ENCODE measurements at places on chromosomes 3 and 15. TPM values are rescaled to one million over a fixed set of nuclear protein-coding genes. Genes with fewer than 3 reads are reported as not detected.

YEATS2 gene
- total RNA-seq = 33.8 TPM

GRCh38 chr15:67884514-67885174 is 44.8 kb upstream of the RNU6-1 start:
- no peaks in the 10 kb centered on the region for H3K27me3 ChIP-seq
- DNase-seq = no peak
- no peaks in the 10 kb centered on the region for H3K36me3 ChIP-seq
- peak overlapping the region; percentile 67 for H3K4me3 ChIP-seq
- H3K4me1 ChIP-seq = peaks cover 53% of the 10 kb centered on the region
- peak overlapping the region; percentile 92 for H3K27ac ChIP-seq

- no peak overlapping the region for H3K27ac ChIP-seq
- no peaks in the 10 kb centered on the region for H3K36me3 ChIP-seq
- no peak overlapping the region for H3K4me3 ChIP-seq
- H3K4me1 ChIP-seq = no peaks in the 10 kb centered on the region
- DNase-seq = no peak
- H3K27me3 ChIP-seq = no peaks in the 10 kb centered on the region
Observed at GRCh38 chr3:117150628-117151027, 441.0 kb downstream of the TUSC7 start.

DNA sequence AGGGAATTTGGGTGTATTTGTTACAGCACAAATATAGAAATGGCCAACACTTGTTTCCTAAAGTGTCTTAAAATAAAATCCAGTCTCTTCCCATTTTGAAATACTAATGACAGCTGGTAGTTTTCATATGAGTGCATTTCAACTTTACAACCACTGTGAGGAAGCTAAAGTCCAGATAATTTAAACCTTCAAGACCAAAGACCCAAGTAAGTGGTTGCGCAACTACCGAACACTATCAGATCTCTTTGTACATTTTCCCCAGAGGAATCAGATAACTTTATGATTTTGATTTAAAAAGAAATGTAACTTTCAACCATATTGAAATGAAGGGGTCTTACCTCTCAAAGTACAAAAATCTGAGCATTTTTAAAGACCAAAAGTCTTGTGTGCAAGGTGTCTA is 14.3 kb downstream of the BCL2L10 start:
- H3K4me3 ChIP-seq = no peak overlapping the region
- H3K27ac ChIP-seq = peak overlapping the region; percentile 29
- H3K4me1 ChIP-seq = peaks cover 45% of the 10 kb centered on the region
- no peaks in the 10 kb centered on the region for H3K36me3 ChIP-seq
- no peak for DNase-seq

DNA sequence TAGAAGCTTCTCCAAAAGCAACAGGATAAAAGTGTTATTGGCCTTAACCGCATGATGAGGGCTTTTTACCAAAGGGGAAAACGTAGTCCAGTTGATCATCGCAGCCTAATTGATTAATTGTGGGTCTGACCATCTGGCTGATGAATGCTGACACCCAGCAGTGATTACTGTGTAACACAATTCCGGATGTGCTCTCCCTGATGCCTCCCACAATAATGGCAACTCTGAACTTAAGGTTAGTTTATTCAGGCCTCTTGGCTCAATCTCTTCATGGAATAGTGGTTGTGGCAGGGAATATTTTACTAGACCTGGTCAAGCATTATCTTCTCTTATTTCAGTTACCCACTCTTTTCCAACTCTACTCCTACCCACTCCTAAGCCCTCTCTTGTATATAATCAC is 332.9 kb downstream of the TIGIT start:
- peaks cover 12% of the 10 kb centered on the region for H3K4me1 ChIP-seq
- no peaks in the 10 kb centered on the region for H3K27me3 ChIP-seq
- H3K4me3 ChIP-seq = no peak overlapping the region
- no peaks in the 10 kb centered on the region for H3K36me3 ChIP-seq
- no peak overlapping the region for H3K27ac ChIP-seq

DNA sequence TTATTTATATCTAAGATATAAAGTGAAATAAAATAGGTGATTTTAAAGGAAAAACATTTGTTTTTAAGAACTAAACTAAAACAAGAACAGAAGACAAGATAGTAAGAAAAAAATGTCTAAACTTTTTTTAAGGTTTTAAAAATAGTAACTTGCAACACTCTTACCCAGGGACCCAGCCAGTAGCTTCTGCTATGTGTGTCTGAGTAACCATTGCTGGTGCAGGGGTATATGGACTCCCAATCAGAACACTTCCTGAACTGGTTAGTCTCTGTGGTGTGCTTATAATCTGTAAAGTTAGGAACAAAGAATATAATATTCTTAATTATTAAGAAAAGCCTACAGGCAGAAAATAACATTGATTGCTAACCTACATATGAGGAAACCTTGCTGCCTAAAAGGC is 118.4 kb downstream of the ATP1B3 start:
- no peak for DNase-seq
- H3K4me1 ChIP-seq = peaks cover 10% of the 10 kb centered on the region
- no peaks in the 10 kb centered on the region for H3K27me3 ChIP-seq
- no peak overlapping the region for H3K4me3 ChIP-seq
- H3K27ac ChIP-seq = no peak overlapping the region

GRCh38 chr15:80275961-80276360 is 23.9 kb upstream of the CTXND1 start:
- no peaks in the 10 kb centered on the region for H3K36me3 ChIP-seq
- H3K27me3 ChIP-seq = peaks cover 4% of the 10 kb centered on the region
- H3K4me1 ChIP-seq = no peaks in the 10 kb centered on the region
- no peak overlapping the region for H3K27ac ChIP-seq
- no peak overlapping the region for H3K4me3 ChIP-seq
- DNase-seq = no peak

PFKFB4 gene
- total RNA-seq = 6.0 TPM

DNA sequence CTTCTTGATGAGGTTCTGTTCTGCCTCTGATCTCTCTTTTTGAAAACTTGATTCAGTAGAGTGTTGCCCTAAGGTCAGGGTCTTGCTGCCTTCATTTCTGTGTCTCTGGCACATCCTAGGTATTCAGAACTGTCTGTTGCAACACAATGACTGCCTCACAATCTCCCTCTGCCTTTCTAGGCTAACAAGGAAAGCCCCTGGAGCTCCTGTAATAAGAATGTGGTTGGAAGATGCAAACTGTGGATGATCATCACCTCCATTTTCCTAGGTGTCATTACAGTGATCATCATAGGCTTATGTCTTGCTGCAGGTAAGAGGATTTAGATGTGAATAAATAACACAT is 7.0 kb downstream of the C3orf52 start:
- H3K27ac ChIP-seq = peak overlapping the region; percentile 64
- DNase-seq = no peak
- H3K36me3 ChIP-seq = no peaks in the 10 kb centered on the region
- H3K4me1 ChIP-seq = peaks cover 67% of the 10 kb centered on the region
- H3K27me3 ChIP-seq = no peaks in the 10 kb centered on the region
- H3K4me3 ChIP-seq = no peak overlapping the region

Data from Panc1 (cell line).